ENCODE measurements at places on chromosomes 5 and 9. TPM values are rescaled to one million over a fixed set of nuclear protein-coding genes. Genes with fewer than 3 reads are reported as not detected.

Gene SOHLH1
- not detected for polyA plus RNA-seq

Gene FOXD4L6
- 0.06 TPM for polyA plus RNA-seq

Gene PKD2L2
- polyA plus RNA-seq: 0.15 TPM

Gene DNM1
- polyA plus RNA-seq: 49.0 TPM

Gene SH3TC2
- 0.72 TPM for polyA plus RNA-seq

Gene GBGT1
- 8.7 TPM for polyA plus RNA-seq

Gene PLAC8L1
- 0.54 TPM for polyA plus RNA-seq

Gene NRARP
- polyA plus RNA-seq: 32.4 TPM

Gene IL5
- 0.07 TPM for polyA plus RNA-seq

Gene SV2C
- polyA plus RNA-seq: 3.0 TPM

Gene CCDC183
- polyA plus RNA-seq: 27.4 TPM

Gene ZNF782
- polyA plus RNA-seq: 7.2 TPM

Gene RGS3
- polyA plus RNA-seq: 33.0 TPM

Gene IFNB1
- polyA plus RNA-seq: not detected

Gene ARL10
- 6.5 TPM for polyA plus RNA-seq

Gene SPINK7
- polyA plus RNA-seq: 0.06 TPM

Measured in large intestine (tissue), 12 donors.